ENCODE measurements at places on chromosomes 1 and 21.

DNA sequence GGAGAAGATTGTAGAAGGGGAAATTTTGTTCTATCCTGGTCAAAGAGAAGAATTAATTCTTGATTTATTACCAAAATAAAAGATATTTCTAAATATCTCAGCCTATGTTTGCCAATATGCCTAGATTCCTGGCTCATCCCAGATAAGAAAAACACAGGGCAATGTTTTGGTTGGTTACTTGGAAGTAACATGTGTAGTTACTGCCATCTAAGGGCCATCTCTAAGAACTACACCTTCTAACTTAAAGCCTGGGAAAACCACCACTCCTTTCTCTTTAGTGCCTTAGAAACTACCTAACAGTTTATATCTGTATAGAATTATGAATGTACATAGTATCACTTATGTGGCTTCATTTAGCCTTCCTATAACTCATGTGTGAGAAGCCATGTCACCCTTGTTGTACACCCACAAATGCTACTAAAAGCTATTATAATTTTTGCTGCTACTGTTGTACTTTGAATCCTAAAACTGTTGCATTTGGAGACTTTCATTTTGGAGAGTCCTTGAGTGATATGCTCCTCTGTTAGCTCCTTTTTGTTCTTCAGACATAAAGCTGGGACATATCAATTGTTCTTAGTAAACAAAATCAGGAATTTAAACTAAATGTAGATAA is 4.5 kb downstream of the AIM2 start:
- no peak for DNase-seq

DNA sequence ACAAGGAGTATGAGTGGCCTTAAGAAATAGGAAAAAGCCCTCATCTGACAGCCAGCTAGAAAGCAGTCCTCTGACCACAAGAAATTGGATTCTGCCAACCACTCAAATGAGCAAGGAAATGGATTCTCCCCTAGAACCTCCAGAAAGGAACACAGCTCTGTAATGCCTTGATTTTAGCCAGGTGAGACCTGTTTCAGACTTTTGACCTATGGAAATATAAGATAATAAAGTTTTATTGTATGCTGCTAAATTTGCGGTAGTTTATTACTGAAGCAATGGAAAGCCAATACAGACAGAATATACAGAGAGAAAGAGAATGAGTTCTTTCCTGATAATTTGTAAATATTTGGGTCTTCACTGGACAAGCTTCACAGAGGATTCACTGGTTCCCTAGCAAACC is 28.8 kb upstream of the SELE start:
- no peak for DNase-seq

- DNase-seq = peak; percentile 78
Measured at GRCh38 chr1:201786824-201787223, 42.1 kb upstream of the IPO9 start.

- no peak for DNase-seq
Measured at GRCh38 chr1:198123133-198123532, 33.7 kb upstream of the NEK7 start.

GRCh38 chr21:45594721-45595489 is 48.6 kb upstream of the PCBP3 start:
- DNase-seq = peak; percentile 43

DNA sequence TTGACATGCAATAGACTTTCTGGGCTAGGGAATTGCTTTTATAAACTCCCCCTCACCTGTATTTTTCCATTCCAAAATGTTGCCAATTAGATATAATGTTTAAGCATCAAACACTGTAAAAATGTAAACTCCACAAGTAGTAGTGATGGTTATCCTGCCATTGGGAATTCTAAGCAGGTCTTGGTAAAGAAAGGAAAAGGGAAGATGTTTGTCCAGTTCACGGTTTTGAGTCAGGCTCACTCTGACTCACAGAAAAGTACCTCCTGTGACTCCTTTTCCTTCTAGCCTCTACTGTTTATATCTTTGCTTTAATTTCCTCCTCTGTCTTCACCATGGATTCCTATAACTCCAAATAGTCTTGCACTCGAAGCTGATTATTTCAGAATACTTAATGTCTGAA is 19.0 kb upstream of the PTPN14 start:
- DNase-seq = no peak

DNA sequence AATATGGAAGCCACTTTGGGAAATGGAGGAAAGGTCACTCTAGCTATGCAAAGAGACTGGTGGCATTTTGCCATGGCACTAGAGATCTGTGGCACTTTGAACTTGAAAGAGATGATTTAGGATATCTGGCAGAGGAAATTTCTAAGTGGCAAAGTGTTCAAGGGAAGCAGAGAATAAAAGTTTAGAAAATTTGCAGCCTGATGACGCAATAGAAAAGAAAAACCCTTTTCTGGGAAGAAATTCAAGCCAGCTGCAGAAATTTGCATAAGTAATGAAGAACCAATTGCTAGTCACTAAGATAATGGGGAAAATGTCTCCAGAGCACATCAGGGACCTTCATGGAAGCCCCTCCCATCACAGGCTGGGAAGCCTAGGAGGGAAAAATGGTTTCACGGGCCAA is 191.1 kb upstream of the B3GALT2 start:
- DNase-seq = no peak

- no peak for DNase-seq
Measured at GRCh38 chr1:209526137-209526536, 57.4 kb upstream of the CAMK1G start.

DNA sequence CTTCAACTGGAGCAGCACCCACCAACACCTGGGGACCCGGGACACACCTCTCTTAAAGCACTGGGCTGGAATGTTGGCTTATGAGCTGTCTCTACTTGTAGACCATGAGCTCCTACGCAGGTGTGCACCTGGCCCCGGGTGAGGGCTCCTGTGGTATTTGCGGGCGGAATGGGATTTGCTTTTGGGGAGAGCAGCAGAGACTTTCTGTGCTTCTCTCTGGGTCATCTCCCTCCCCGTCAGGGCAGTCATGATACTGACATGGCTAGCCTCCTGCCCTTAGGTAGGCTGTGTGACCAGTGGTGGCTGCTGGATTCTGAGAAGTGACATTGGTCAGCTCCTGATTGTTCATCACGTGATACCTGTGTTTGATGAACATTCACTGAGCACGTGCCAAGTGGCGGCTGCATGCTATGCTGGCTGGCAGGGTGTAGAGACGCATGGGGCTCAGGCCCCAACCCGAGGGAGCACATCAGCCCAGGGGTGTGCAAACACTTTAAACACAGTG is 9.0 kb upstream of the ZBTB21 start:
- DNase-seq = no peak

DNA sequence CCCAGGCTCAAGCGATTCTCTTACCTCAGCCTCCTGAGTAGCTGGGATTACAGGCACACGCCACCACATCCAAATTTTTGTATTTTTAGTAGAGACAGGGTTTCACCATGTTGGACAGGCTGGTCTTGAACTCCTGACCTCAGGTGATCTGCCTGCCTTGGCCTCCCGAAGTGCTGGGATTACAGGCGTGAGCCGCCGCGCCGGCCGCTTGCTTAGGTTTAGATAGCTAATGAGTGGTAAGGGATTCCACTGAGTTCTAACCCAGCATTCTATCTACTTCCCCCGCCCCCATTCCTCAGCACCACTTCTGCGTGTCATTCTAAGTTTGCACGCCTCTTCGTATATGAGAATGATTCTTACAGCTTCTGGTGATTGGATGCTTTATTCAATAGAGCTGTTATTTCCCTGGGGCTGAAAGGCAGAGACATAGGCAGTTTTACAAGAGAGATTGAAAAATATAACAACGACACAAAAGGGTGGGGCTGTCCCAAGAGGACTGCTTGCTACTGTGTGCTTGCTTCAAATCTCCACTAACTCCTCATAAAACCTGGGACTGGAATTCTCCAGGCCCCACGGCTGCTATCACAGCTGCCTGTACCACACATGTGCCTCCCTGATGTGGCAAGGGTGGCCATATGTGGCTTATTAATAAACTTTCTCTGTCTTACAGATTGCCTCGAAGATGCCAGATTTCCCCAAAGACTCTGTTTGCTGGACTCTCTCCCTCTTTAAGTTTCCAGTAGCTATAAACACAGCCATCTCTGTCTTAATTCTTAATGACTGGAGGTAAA is 23.7 kb upstream of the GREM2 start:
- DNase-seq = no peak

DNA sequence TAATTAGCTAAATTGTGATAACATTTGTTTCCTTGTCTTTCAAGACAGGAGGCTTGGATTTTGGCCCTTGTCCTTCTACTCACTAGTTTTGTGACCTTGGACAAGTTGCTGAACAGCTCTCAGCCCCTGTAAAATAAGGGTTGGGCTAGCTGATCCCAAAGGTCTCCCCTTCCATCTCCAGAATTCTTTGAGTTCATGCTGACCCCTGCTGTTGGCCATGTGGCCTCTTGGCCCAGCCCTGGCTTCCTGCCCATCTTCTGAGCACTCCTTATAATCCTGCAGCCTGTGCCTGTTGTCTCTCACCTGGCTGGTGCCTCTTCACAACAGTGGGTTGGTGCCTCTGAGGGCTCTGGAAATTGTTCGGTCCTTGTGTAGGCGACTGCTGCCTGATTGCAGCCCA is 10.1 kb downstream of the PTGFRN start:
- DNase-seq = no peak

DNA sequence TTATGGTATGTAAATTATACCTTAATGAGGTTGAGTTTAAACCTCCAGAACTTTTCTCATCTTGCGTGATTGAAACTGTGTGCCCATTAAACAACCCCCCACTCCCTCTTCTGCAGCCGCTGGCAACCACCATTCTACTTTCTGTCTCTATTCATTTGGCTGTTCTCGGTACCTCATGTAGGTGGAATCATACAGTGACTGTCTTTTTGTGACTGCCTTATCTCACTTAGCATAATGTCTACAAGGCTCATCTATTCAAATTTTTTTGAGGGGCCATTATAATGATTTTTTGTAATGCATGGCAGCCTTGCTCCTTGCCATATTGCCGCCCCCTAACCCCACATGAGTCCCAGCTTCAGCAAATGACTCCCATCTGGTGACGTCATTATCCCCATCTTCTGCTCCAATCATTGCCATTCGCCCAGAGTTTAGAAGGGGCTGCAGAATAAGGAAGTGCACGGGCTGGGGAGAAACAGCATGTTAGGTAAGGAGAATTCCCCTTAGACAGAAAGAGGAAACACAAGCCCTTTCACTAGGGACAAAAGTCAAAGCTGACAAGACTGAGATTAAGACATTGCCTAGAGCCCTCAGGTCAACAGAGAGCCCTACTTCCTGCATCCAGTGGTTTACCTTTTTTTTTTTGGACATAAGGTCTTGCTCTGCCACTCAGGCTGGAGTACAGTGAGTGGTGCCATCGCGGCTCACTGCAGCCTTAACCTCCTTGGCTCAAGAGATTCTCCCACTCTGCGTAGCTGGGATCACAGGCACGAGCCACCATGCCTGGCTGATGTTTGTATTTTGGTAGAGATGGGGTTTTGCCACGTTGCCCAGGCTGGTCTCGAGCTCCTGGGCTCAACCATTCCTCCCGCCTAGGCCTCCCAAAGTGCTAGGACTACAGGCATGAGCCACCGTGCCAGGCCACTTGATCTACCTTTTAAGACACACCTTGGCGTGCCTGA is 78.4 kb upstream of the ERRFI1 start:
- no peak for DNase-seq

GRCh38 chr1:114316204-114316603 is 162.5 kb upstream of the SYT6 start:
- DNase-seq = no peak

DNA sequence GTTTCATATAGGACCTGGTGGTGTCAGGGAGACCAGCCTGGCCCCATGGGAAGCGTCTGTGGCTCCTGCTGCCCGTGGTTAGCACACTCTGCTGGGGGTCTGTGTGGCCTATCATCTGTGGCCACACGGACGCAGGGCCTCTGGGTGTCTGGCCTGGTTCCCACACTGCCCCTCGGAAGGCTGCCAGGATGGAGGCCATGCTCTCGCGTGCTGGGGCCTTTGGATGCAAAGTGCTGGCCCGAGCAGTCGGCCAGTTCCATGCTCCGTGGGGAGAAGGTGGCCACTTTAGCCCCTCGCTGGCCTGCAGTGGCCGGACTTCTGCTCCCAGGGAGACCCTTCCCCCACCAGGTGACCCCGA is 20.8 kb upstream of the LRRC3 start:
- DNase-seq = no peak

- DNase-seq = no peak
Measured at GRCh38 chr1:16386454-16387113, 19.5 kb downstream of the SZRD1 start.

DNA sequence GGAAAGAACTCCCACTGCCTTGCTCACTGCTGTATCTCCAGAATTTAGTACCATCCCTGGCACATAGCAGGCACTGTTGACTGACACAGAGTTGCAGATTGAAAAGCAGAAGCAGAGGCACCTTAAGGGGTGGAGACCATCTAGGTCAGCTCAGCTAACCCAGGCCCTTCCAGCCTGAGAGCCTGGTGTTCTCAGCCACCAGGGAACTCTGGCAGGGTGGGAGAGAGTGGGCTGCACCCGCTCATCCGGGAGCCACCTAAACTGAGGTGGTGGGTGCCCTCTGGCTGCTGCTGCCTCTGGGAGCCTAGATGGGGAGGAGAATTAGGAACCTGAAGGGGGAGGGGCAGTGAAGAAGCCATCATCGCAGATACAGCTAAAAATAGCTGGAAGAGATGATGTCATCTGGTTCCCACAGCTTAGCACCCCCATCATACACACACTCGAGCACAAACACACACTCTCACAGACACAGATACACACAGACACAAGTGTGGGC is 1.5 kb upstream of the TSPAN1 start:
- DNase-seq = peak; percentile 57

DNA sequence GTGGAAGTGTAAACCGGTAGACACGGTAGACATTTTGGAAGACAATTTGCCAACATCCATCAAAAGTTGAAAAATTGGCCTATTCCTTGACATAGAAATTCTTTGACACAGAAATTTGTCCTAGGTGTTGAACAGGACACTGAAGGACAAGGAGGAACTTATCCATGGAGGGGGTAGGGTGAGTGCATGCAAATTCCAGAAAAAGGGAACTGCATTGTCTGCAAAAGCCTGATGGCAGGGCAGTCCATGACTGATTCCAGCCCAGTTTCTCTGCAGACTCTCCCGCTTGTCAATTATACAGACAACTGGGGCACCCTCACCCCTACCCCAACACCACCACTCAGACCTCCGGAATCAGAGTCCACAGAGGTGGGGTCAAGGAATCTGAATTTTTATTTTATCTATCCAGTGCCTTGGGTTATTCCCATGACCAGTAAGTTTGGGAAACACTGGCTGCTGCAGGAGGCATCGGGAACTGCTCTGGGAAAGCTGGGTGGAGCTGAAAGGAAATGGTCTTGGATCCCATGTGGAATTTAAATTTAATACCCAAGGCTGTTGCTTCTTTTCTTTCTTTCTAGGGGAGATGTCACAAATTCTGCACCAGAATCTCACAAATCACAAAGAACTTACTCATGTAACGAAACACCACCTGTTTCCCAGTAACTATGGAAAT is 103.3 kb upstream of the SLC45A1 start:
- no peak for DNase-seq

- DNase-seq = no peak
Measured at GRCh38 chr1:17585266-17585987, 45.9 kb downstream of the ARHGEF10L start.

DNA sequence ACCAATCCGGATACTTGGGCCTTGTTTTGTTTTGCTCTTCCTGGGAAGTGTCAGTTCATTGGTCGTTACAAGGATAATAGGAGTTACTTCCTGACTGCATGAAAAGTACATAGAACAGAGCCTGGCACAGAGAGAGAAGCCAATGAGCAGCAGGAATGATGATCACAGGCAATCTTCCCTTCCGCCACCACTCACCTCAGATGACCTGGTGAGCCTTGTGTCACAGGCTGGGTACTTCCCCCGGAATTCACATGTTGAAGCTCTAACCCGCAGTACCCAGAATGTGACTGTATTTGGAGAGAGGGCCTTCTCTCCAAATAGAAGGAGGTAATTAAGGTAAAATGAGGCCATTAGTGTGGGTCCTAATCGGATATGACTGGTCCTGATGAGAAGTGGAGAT is 18.8 kb upstream of the GPR137B start:
- DNase-seq = no peak
